ENCODE measurements at places on chromosomes 6 and 20.

DNA sequence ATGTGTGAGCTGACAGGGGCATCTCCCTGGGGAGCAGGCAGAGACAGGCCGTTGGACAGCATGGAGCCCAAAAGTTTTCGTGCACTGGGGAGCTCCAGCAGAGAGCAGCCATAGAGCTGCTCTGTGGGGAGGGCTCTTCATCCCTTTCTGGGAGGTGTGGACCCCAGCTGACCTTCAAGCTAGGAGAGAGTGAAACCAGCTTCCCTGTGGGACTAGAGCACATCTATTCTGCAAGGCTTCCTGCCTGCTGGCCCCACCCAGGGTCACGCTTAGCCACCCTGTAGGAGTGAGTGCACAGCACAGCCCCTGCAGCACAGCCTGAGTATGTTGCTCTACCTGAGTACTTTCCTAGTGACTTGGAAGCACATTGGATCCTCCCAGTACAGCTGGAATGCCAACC is 183.3 kb downstream of the BCKDHB start:
- DNase-seq: no peak

DNA sequence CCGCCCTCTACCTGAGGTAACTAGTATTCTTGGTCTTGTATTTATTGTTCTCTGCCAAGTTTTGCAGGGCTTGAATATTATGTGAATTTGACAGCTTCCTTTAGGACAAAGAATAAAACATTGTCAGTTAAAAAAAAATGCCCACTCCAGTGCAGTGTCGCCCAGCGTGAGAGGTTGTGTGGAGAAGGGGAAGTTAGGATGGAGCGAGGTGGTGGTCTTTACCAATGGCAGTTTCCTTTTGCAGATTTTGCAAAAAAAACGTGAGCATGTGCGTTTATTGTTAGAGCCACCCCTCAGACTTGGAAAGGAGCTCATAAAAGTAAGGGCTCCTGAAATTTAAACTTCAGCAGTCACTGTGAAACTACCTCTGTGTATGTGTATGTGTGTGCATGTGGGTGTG is 28.3 kb downstream of the UST start:
- DNase-seq: no peak

DNA sequence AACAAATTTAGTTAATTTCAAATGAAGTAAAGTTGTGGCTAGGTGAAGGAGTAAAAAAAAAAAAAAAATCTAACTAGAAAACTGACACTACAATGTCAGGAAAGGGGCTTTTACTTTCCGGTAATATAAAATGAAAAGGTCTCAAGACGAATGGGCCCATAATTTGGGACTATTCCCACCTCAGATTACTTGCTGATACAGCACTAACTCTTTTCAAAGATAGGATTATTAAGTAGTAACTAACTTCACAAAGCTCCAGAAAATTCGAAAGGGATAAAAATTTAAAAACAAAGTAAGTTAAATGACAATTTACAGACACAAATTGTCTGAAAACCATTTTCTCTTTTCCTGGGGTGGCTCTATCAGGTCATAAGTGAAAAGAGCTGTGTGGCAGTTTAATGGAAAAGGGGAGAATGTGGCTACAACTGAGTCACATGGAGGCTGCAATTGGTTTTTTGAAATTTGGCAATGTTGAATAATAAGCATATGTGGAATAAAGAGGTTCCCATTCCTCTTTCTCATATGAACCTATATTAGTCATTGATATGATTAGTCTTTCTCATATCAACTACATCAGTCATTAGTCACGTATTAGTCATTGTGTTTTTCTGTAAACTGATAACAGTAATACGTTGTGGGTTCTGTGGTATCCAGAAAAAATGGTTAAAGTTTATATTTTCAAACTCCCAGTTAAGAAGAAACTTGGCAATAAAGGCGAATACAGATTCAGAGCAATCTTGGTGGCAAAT is 78.0 kb downstream of the RWDD2A start:
- DNase-seq: no peak

DNA sequence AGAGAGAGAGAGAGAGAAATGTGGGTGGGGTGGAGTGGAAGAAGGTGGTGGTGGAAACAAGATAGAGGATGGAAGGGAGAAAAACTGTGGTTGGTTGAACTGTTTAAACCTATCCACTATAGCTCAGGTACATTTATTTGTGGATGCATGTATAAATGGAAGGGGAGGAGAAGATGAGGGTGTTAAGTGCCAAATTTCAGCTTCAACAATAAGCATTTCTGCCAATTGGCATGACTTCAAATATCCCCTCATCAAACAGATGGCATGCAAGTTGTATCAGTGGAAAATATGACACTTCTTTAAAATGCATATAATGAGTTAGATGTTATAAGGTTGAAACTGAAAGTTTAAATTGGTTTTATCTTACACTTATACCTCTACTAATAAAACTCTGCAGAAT is 216.1 kb downstream of the LMBRD1 start:
- DNase-seq: peak; percentile 13

- no peak for DNase-seq
Observed at GRCh38 chr6:16434885-16435284, 196.5 kb downstream of the GMPR start.

- no peak for DNase-seq
Observed at GRCh38 chr6:106783640-106784566, 154.5 kb downstream of the QRSL1 start.

DNA sequence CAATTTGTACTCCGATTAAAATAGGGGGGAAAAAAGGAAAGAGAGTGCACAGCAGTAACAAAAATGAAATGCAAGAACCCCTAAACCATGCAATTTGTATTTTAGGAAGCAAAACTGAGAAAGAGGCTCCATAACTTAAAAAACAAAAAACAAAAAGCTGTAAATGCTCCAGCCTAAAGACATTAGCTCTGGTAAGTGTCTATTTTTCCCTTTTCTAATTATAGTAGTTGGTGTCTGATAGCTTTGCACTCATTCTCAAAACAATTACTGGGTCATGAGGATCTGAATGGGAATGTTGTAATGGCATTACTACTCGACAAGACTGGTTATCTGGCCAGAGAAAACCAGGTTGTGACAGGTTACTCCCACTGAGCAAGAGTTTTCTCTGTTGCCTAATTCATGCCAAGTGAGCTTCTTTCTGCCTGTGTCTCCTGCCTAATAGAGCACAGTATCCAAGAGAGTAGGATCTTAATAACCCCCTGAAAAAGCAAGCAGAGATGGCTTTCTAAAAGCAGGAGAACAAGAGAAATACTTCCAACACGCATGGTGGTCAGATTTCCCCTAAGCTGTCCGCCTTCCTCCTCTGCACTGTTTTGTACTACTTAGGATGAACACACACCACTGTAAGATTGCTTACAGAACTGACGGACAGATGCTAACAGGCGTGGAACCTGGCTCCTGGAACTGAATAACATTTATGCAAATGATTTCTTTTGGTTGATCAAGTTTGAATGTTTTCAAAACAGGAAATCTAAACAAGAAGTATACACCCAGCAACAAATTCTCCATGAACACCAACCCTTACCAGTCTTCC is 86.4 kb downstream of the FKBP5 start:
- DNase-seq: no peak

DNA sequence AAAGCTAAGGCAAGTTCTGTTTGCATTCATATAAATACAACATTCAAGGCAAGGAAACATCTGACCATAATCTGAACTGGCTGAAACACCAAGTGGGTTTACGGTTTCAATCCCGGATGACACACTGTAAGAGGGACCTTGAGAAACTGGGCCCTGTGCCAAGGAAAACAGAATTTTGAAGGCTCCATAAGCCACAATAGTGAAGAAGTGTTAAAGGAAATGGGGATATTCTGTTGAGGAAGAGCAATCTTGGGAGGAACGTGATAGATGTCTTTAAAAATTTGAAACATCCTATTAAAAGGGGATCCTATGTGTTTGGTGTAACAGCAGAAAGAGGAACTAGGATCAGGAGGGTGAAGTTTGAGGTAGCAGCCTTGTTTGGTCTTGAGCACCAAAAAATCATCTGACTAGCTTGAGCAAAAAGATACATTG is 82.4 kb upstream of the TAB2 start:
- peak; percentile 74 for DNase-seq
